Activated CD8-positive, alpha-beta T cell treated with anti-CD3 and anti-CD28 coated beads for 36 hours (primary cell): ENCODE measurements at places on chromosomes 1 and 21. TPM values are rescaled to one million over a fixed set of nuclear protein-coding genes. Genes with fewer than 3 reads are reported as not detected.

DNA sequence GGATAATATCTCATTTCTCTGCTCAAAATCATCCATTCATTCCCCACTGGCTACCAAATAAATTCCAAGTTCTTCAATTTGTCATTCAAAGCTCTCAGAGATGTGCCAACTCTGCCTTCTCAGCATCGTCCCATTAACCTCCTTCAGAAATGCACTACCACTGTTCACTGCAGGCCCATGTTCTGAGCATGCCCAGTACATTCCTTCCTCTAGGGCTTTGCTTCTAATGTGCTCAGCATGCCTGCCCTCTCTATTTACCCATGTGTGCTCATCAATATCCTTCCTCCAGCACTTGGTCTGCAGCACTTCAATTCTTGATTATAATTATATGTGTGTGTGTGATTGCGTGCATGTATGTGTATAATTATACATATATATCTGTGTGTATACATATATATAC is 36.1 kb upstream of the RGS8 start:
- no peak for DNase-seq

DNA sequence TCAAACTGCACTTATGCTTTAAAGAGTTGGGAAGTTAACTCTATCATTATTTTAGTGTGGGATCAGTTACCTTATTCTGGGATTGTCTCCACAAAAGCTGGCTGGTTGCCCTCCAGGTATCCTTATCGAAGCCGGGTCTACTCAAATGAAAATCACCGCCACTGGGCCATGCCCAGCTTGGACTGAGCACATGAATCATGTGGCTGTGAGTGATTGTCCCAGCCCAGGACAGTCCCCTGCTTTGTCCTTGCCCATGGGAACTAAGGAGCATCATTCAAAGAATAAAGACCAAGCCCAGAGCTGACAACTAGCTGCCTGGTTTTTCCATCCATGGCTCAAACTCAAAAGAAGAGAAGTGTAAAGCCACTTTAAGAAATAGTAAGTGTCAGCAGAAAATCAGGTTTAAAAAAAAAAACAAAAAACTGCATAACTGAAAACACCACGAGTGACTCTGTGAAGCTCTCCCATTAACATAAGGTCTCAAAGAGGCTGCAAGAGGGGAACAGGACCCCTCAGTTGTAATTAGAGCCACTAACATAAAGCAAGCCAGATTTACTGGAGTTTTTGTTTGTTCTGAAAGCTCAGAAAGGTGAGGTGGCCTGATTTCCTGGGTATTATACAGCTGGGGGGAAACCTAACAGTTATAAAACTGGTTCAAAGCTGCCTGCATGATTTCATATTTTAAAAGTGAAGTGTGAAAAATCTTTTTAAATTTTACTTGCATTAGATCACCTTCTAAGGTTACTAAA is 91.5 kb downstream of the KIF14 start:
- DNase-seq: no peak

DNA sequence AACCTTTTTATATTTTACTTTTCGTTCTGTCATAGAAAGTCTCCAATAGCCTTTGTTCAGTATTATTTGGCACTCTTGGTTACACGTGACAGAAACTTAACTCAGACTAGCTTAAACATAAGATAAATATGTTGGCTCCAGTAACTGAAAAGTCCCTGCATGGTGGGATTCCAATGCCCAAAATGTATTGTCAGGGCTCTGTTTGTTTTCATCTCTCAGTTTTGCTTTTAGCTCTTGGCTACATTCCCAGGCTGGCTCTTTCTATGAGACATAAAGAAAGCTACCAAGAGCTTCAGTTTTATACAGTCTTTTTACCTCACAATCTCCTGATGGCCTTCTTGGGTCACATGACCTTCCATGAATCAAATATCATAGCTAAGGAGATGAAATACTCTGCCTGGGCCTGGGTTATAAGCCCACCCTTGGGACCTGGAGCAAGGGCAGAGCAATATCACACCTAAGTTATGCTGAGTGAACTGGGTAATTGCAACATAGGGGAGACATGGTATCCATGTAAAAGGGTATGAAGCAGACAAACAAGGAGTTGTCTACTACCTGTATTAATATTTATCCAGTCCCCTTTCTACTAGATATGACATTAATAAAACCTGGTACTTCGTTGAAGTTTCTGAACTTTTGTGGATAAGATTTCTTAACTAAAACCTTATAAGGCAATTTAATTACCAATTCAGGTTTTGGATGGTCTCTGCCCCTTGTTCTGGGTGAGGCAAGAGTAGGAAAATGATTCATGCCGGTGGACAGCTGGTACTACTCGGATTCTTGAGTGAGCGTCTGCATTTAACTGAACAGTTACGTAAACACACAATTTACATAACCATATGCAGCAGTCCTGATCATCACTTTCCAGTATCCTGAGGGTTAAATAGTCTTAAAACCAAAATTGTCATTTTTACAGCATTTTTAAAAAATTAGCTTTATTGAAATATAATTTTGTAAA is 442.3 kb downstream of the GPATCH2 start:
- no peak for DNase-seq

GRCh38 chr1:87197156-87197555 is 131.5 kb upstream of the LMO4 start:
- DNase-seq: no peak

The TSPEAR gene
- not detected for total RNA-seq

The MAP1LC3C gene
- total RNA-seq: not detected

The AURKAIP1 gene
- total RNA-seq: 127 TPM

The CYP4A22 gene
- total RNA-seq: not detected

The KISS1 gene
- total RNA-seq: not detected

The APOBEC4 gene
- not detected for total RNA-seq
